ENCODE measurements at places on chromosomes 2 and 18.

GRCh38 chr2:190927301-190927700 lies 46.7 kb downstream of the GLS start:
- DNase-seq, result no peak
- no peak overlapping the region for H3K27ac ChIP-seq
- no peaks in the 10 kb centered on the region for H3K4me1 ChIP-seq
- no peaks in the 10 kb centered on the region for H3K27me3 ChIP-seq
- H3K4me3 ChIP-seq, result no peak overlapping the region

DNA sequence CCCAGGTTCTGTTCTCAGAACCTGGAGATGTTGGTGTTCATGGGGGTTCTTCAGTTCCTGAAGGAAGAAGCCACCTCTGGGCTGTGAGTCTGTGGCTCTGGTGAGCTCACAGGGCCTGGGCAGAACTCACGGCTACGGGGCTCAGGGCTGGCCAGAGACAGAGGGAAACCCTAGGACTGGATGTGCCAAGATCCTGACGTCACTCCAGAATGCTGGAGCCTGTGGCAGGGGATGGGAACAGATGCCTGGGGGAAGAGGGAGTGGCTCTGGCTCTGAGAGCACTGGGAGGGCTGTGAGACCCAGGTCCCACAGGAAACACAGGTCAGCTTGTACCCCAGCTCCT lies at the start of gene OTOF:
Gene OTOF, minus strand, starts transcription at position 214 of the 343 bp plus-strand sequence.
- DNase-seq, result no peak
- no peak within 1 kb of the TSS for H3K27ac ChIP-seq
- no peaks in the 10 kb centered on the region for H3K27me3 ChIP-seq
- no peaks in the 10 kb centered on the region for H3K36me3 ChIP-seq
- H3K4me3 ChIP-seq, result no peak within 1 kb of the TSS

DNA sequence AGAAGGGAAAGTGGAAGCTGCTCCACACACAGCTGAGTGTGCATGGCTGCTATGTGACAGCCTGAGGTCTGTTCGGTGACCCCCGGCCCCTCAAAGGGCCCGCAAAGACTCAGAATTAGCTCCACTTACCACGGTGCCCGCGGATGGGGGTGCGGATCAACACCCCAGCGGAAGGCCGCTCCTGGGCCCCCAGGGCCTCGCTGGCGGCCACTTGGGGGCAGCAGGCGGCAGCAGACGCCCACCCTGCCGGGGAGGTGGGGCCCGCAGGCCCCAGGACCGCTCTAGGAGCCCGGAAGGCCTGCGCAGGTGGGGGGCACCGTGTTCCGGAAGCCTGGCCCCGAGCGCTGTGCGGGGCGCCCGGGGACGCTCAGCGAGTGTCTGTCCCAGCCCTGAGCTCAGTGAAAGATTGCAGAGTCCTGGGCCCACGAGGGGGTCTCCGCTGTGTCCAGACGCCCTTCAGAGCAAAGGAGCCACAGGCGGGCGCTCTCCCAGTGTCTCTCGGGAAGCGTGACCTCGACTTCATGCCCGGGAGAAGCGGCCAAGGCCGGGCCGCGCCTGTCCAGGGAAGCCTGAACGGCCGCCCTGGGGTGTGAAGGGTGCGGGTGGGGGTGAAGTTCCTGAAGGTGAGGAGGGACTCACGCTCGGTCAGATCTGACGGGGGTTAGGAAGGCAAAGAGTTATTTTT lies 118.7 kb downstream of the VAPA start:
- no peaks in the 10 kb centered on the region for H3K4me1 ChIP-seq
- no peak overlapping the region for H3K4me3 ChIP-seq
- H3K36me3 ChIP-seq, result no peaks in the 10 kb centered on the region
- no peak for DNase-seq

DNA sequence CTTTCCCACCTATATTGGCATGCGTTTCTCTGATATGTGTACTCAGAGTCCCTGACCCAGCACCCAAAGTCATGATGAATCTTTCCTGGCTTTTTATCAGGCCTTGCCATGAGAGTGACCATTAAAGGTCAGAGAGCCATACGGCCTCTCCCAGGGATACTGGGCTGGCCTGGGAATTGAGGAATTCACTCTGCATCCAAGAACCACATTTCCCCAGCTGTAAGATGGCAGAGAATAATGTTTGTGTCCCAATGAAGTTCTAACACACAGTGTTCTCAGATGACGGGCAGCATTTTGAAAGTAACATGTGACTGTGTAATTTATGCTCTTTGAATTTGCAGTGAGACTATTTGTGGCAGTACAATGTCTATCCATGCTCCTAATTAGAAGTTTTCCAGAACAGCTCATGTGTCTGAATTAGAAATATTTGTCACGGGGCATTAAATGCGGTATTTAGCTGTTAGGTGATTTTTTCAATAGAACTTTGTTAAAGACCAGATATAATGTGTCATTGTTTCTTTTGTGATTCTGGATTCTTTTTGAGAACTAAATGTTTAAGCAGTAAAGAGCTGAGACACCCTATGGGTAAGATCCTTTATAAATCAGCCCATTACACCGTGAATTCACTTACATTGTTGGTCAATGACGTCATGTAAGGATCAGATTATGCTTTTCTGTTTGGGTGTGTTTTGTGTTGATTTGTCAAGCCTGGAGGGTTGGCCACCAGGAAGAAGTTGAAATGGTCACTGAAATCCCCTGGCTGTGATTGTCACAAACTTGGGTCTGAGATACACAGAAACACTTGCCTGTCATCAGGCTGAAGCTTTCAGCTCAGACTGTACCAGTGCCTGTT lies 7.3 kb upstream of the SLC3A1 start:
- H3K36me3 ChIP-seq, result no peaks in the 10 kb centered on the region
- DNase-seq, result no peak
- no peak overlapping the region for H3K4me3 ChIP-seq
- H3K4me1 ChIP-seq, result no peaks in the 10 kb centered on the region
- no peak overlapping the region for H3K27ac ChIP-seq
- no peaks in the 10 kb centered on the region for H3K27me3 ChIP-seq

GRCh38 chr2:19073522-19073921 lies 284.9 kb downstream of the OSR1 start:
- no peaks in the 10 kb centered on the region for H3K4me1 ChIP-seq
- no peak overlapping the region for H3K27ac ChIP-seq
- H3K36me3 ChIP-seq, result no peaks in the 10 kb centered on the region
- no peak for DNase-seq
- H3K4me3 ChIP-seq, result no peak overlapping the region
- no peaks in the 10 kb centered on the region for H3K27me3 ChIP-seq

- H3K36me3 ChIP-seq, result no peaks in the 10 kb centered on the region
- no peaks in the 10 kb centered on the region for H3K27me3 ChIP-seq
- H3K4me1 ChIP-seq, result no peaks in the 10 kb centered on the region
- no peak overlapping the region for H3K27ac ChIP-seq
- DNase-seq, result no peak
Measured at GRCh38 chr2:214699236-214699635, 110.2 kb downstream of the BARD1 start.

- H3K27ac ChIP-seq, result no peak overlapping the region
- no peaks in the 10 kb centered on the region for H3K27me3 ChIP-seq
- no peaks in the 10 kb centered on the region for H3K36me3 ChIP-seq
Measured at GRCh38 chr18:10923551-10924070, 225.8 kb downstream of the PIEZO2 start.

GRCh38 chr2:184006998-184007397 lies 591.3 kb upstream of the ZNF804A start:
- no peak overlapping the region for H3K4me3 ChIP-seq
- no peak overlapping the region for H3K27ac ChIP-seq
- no peaks in the 10 kb centered on the region for H3K4me1 ChIP-seq
- DNase-seq, result no peak
- no peaks in the 10 kb centered on the region for H3K36me3 ChIP-seq
- no peaks in the 10 kb centered on the region for H3K27me3 ChIP-seq

- no peaks in the 10 kb centered on the region for H3K4me1 ChIP-seq
- no peaks in the 10 kb centered on the region for H3K36me3 ChIP-seq
- DNase-seq, result no peak
- H3K27ac ChIP-seq, result no peak overlapping the region
Measured at GRCh38 chr2:46229134-46230063, 67.8 kb upstream of the EPAS1 start.

DNA sequence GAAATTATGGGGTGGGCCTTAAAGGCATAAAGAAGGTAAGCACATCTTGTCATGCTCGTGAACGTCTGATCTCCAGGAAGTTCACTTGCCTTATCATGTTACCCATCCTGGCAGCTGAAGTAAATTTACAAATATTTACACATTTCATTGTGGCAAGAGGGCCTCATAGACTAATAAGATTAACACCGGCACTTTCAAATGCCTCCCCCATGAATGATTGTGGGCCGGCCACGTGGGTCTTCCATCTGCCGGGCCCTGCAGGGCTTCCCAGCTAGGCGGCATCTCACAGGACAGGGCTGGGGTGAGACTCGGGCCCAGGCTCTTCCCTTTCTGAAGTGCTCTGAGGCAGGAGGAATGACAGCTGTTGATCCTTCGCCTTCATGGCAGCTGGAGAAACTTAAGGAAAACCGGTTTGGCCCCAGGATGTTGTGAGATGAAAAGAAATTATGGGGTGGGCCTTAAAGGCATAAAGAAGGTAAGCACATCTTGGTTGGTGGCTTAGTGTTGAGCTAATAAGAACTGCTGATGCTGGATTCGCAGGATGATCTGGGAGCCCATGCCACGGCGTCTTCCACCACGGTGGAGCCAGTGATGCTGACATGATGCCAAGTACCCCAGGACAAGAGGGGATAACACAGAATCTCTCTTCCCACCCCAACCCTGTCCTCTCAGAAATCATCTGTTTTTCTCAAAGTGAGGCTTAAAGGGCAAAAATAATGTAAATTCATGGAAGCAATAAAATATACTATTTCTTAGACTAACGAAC lies 176.3 kb downstream of the SEPTIN10 start:
- DNase-seq, result no peak
- no peak overlapping the region for H3K27ac ChIP-seq
- H3K4me1 ChIP-seq, result no peaks in the 10 kb centered on the region
- H3K27me3 ChIP-seq, result no peaks in the 10 kb centered on the region
- H3K36me3 ChIP-seq, result no peaks in the 10 kb centered on the region

- H3K27ac ChIP-seq, result no peak overlapping the region
- no peaks in the 10 kb centered on the region for H3K36me3 ChIP-seq
- no peak for DNase-seq
- H3K4me3 ChIP-seq, result no peak overlapping the region
- no peaks in the 10 kb centered on the region for H3K4me1 ChIP-seq
- H3K27me3 ChIP-seq, result no peaks in the 10 kb centered on the region
Measured at GRCh38 chr18:78611869-78612268, 367.7 kb upstream of the SALL3 start.

DNA sequence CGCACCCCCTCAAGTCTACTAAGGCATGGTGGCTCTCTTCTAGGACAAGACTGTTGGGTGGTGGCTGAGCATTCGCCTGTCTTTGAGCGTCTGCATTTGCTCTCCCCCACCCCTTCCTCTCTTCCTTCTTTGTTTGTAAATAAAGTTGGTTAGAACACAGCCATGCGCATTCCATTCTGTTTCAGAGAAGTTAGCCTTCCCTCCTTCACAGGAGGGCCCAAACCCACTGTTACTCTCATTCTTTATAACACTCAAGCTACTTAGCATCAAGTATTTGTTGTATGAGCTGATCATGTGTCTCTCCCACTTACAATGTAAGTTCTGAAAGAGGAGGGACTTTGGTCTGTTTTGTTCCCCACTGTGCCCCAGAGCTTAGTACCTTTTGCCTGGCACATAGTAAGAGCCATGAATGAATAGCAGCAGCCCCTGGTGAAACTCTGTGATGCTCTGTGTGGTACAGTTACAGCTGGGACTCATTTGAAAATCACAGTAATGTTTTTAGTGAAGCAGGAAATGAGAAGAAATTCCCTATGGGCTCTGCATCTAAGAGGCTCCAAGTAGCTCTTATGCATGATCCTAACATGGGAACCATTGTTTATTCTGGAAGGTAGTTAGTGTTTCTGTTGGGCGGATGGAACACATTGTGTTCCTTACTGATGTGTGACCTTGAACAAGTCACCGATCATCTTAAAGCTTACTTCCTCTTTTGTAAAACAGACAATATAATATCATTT lies 7.7 kb downstream of the MGAT5 start:
- no peak for DNase-seq
- H3K4me3 ChIP-seq, result no peak overlapping the region
- no peaks in the 10 kb centered on the region for H3K36me3 ChIP-seq
- no peaks in the 10 kb centered on the region for H3K27me3 ChIP-seq

- no peaks in the 10 kb centered on the region for H3K36me3 ChIP-seq
- H3K27ac ChIP-seq, result no peak overlapping the region
- DNase-seq, result no peak
- H3K4me3 ChIP-seq, result no peak overlapping the region
Measured at GRCh38 chr2:177679611-177680605, 287.3 kb downstream of the AGPS start.

- H3K36me3 ChIP-seq, result no peaks in the 10 kb centered on the region
- H3K4me1 ChIP-seq, result peaks cover 19% of the 10 kb centered on the region
- no peak overlapping the region for H3K4me3 ChIP-seq
- no peak overlapping the region for H3K27ac ChIP-seq
Measured at GRCh38 chr2:46294176-46294836, 2.9 kb upstream of the EPAS1 start.
